PC-3 (cell line): ENCODE measurements at places on chromosomes 7 and 10. TPM values are rescaled to one million over a fixed set of nuclear protein-coding genes. Genes with fewer than 3 reads are reported as not detected.
A peak's percentile ranks its signal among the peaks of the same experiment; 100 is the strongest.

The MACC1 gene
- total RNA-seq = 7.9 and 12.0 TPM in 2 replicates

The EXOC4 gene
- total RNA-seq = 43.5 and 45.8 TPM in 2 replicates

The GNGT1 gene
- not detected in 2 replicates for total RNA-seq

The IGF2BP3 gene
- total RNA-seq = 8.9 and 11.7 TPM in 2 replicates

The TRPV5 gene
- total RNA-seq = not detected in 2 replicates

The THSD7A gene
- 0.04 and 0.06 TPM in 2 replicates for total RNA-seq

The XRCC2 gene
- total RNA-seq = 13.6 and 18.7 TPM in 2 replicates

The SFRP5 gene
- not detected in 2 replicates for total RNA-seq

The INHBA gene
- 55.3 and 70.1 TPM in 2 replicates for total RNA-seq

The PDK4 gene
- 0.63 and 3.2 TPM in 2 replicates for total RNA-seq

The GRM3 gene
- total RNA-seq = not detected in 2 replicates

The PRKAR2B gene
- total RNA-seq = 0.29 and 1.5 TPM in 2 replicates

The CRTAC1 gene
- not detected in 2 replicates for total RNA-seq

The ZNF212 gene
- 9.7 and 10.4 TPM in 2 replicates for total RNA-seq

The MSMB gene
- not detected in 2 replicates for total RNA-seq

The UCMA gene
- total RNA-seq = not detected in 2 replicates

DNA sequence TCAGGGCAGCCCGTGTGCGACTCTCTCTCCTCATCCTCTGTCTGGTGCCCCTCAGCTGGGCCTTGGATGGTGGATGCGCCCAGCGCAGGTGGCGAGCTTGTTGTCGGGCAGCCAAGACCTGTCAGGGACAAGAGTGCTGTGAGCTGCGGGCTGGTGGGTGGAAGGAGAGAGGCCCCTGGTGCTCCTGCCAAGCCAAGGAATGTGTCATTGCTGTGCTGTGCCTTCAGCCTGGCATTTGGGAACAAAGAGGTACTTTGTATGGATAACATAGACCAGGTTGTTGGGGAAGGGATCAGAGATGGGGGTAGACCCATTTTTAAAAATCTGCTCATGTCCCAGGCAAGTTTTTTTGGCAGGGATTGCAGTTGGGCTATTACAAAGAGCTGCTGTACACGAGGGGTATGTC lies 120.9 kb downstream of the PKD1L1 start:
- peak; percentile 41 for DNase-seq
- H3K36me3 ChIP-seq = no peaks in the 10 kb centered on the region
- H3K4me1 ChIP-seq = no peaks in the 10 kb centered on the region
- no peaks in the 10 kb centered on the region for H3K27me3 ChIP-seq

DNA sequence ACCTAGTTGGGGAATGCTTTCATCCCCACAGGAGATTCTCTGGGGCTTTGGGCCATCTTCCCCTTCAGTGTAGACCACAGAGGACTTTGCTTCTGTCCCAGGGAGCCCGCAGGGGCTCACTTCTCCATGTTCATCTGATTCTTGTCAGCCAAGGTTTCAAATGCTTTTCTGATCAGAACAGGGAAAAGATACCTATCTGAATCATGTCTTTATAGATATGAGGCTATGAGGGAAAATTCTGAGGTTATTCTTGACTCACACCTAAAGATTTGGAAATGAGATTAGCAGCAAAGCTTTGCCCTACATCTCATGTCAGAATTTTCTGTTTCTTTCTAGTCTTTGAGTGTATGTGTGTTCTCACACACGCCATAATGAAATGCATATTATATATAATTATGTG lies 53.3 kb downstream of the FIGNL1 start:
- H3K4me1 ChIP-seq = no peaks in the 10 kb centered on the region
- H3K27ac ChIP-seq = no peak overlapping the region

DNA sequence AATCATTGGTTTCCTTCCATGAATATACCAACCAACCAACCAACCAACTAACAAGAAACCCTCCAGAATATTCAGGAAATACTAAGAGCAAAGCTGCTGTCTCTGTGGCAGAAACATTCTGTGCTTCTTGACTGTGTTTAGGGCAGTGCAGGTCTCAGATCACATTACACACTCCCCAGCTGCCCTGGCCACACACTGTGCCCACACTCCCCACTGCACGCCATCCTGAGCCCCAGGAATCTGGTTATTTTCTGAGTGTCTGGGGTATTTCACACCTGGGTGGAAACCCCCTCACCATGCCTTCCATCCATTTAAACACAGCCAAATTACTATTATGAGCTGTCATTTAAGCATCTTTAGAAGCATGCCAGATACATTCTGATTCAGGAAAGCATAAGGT lies 183.7 kb upstream of the ANK3 start:
- H3K27me3 ChIP-seq = no peaks in the 10 kb centered on the region
- peak overlapping the region; percentile 70 for H3K4me3 ChIP-seq
- no peak for DNase-seq

GRCh38 chr7:46168671-46169383 lies 247.8 kb upstream of the IGFBP3 start:
- H3K27me3 ChIP-seq = no peaks in the 10 kb centered on the region
- no peaks in the 10 kb centered on the region for H3K36me3 ChIP-seq
- H3K27ac ChIP-seq = no peak overlapping the region
- no peak for DNase-seq

GRCh38 chr7:50335795-50336754 lies 31.6 kb downstream of the IKZF1 start:
- H3K27ac ChIP-seq = no peak overlapping the region
- no peaks in the 10 kb centered on the region for H3K4me1 ChIP-seq
- H3K36me3 ChIP-seq = no peaks in the 10 kb centered on the region
- no peak overlapping the region for H3K4me3 ChIP-seq

DNA sequence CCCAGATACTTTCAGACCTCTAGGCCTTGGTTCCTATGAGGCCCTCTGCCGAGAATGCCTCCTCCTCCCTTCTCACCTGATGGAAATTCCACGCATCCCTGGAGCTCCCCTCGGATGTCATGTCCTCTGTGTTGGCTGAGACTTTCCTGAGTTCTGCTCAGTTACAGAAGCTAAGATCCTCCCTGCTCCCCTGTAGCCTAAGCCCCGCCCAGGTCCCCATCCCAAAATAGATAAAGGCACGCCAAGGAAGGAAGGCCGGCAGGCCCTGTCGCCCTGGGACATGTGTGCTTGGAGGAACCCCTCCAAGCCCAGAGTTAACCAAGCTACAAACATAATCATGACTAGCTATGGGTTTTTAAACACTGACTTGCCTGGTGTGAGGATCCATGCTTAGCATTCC lies 123.5 kb downstream of the SORBS1 start:
- no peak overlapping the region for H3K4me3 ChIP-seq
- no peaks in the 10 kb centered on the region for H3K27me3 ChIP-seq
- H3K27ac ChIP-seq = no peak overlapping the region
- H3K36me3 ChIP-seq = no peaks in the 10 kb centered on the region
- no peaks in the 10 kb centered on the region for H3K4me1 ChIP-seq
- no peak for DNase-seq

DNA sequence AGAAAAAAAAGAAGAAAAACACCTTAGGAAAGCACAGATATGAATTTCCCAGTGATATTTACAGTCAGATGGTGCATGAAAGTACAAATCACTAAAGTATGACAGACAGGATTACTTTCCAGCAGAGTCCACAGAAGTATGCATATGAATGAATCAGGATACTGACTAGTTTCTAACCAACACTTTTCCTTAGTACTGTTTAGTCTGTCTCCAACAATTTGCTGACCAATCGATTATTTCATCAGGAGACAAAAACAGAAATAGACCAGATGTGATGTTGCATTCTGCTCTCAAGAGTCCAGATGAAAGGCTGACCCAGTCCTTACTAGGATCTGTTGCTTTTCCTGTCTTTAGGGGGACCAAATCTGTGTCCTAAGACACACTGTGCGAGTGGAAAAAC lies 14.6 kb downstream of the SLC35B4 start:
- H3K4me3 ChIP-seq = no peak overlapping the region
- no peaks in the 10 kb centered on the region for H3K27me3 ChIP-seq
- H3K36me3 ChIP-seq = peaks cover 13% of the 10 kb centered on the region
- DNase-seq = no peak
- H3K27ac ChIP-seq = no peak overlapping the region

- no peak overlapping the region for H3K4me3 ChIP-seq
- H3K27ac ChIP-seq = no peak overlapping the region
- peaks cover 12% of the 10 kb centered on the region; the same call in 1 of the 2 replicates for H3K4me1 ChIP-seq
- H3K36me3 ChIP-seq = no peaks in the 10 kb centered on the region
- H3K27me3 ChIP-seq = no peaks in the 10 kb centered on the region
- DNase-seq = peak; percentile 60
Measured at GRCh38 chr7:112411186-112411795, 39.0 kb upstream of the IFRD1 start.

- no peaks in the 10 kb centered on the region for H3K27me3 ChIP-seq
- peak; percentile 60 for DNase-seq
Measured at GRCh38 chr7:21942955-21943354, 2.7 kb downstream of the CDCA7L start.

- no peaks in the 10 kb centered on the region for H3K4me1 ChIP-seq
- peaks cover 3% of the 10 kb centered on the region; the same call in 1 of the 2 replicates for H3K27me3 ChIP-seq
- DNase-seq = no peak
- H3K36me3 ChIP-seq = no peaks in the 10 kb centered on the region
- H3K4me3 ChIP-seq = no peak overlapping the region
Measured at GRCh38 chr7:97450516-97450915, 281.4 kb upstream of the TAC1 start.

DNA sequence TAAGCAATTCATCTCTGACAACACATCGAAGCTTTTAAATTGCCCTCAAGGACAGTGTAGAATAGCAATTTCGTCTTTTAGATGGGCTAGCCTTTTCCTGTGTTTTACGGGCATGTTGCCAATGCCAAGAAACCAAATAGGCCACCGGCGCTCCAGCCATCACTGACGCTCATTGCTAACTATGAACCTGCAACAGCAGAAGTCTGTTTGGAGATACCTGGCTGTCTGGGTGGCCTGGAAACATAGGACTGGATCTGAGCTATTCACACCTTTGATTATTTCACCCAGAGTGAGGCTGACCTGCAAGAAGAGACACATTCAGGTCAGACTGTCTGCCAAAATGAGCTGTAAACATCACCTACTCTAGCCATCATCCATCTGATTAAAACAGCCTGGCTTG lies 12.0 kb downstream of the KPNA7 start:
- no peak overlapping the region for H3K4me3 ChIP-seq
- peak overlapping the region; percentile 79 for H3K27ac ChIP-seq
- no peaks in the 10 kb centered on the region for H3K27me3 ChIP-seq
- no peak for DNase-seq
- peaks cover 22% of the 10 kb centered on the region for H3K36me3 ChIP-seq

GRCh38 chr7:34900891-34901513 lies 136.3 kb downstream of the DPY19L1 start:
- no peak overlapping the region for H3K27ac ChIP-seq
- H3K4me3 ChIP-seq = no peak overlapping the region
- DNase-seq = no peak
- H3K27me3 ChIP-seq = no peaks in the 10 kb centered on the region
- no peaks in the 10 kb centered on the region for H3K4me1 ChIP-seq
- no peaks in the 10 kb centered on the region for H3K36me3 ChIP-seq

GRCh38 chr10:113444766-113445365 lies 108.0 kb upstream of the HABP2 start:
- H3K4me3 ChIP-seq = no peak overlapping the region
- H3K4me1 ChIP-seq = no peaks in the 10 kb centered on the region; the same call in 1 of the 2 replicates
- no peak for DNase-seq
- H3K27ac ChIP-seq = no peak overlapping the region

GRCh38 chr7:18287482-18287881 lies 208.1 kb upstream of the HDAC9 start:
- H3K4me1 ChIP-seq = peaks cover 6% of the 10 kb centered on the region; the same call in 1 of the 2 replicates
- no peak overlapping the region for H3K27ac ChIP-seq
- no peak overlapping the region for H3K4me3 ChIP-seq
- no peaks in the 10 kb centered on the region for H3K27me3 ChIP-seq
- H3K36me3 ChIP-seq = no peaks in the 10 kb centered on the region
- no peak for DNase-seq

- no peak overlapping the region for H3K27ac ChIP-seq
- peaks cover 14% of the 10 kb centered on the region for H3K4me1 ChIP-seq
- H3K36me3 ChIP-seq = peaks cover 5% of the 10 kb centered on the region; the same call in 1 of the 2 replicates
- DNase-seq = no peak
Measured at GRCh38 chr7:102117743-102118142, 168.9 kb upstream of the SH2B2 start.

- no peaks in the 10 kb centered on the region for H3K27me3 ChIP-seq
- H3K36me3 ChIP-seq = no peaks in the 10 kb centered on the region
- no peaks in the 10 kb centered on the region for H3K4me1 ChIP-seq
- no peak overlapping the region for H3K4me3 ChIP-seq
Measured at GRCh38 chr7:23410446-23411183, 59.7 kb downstream of the IGF2BP3 start.

DNA sequence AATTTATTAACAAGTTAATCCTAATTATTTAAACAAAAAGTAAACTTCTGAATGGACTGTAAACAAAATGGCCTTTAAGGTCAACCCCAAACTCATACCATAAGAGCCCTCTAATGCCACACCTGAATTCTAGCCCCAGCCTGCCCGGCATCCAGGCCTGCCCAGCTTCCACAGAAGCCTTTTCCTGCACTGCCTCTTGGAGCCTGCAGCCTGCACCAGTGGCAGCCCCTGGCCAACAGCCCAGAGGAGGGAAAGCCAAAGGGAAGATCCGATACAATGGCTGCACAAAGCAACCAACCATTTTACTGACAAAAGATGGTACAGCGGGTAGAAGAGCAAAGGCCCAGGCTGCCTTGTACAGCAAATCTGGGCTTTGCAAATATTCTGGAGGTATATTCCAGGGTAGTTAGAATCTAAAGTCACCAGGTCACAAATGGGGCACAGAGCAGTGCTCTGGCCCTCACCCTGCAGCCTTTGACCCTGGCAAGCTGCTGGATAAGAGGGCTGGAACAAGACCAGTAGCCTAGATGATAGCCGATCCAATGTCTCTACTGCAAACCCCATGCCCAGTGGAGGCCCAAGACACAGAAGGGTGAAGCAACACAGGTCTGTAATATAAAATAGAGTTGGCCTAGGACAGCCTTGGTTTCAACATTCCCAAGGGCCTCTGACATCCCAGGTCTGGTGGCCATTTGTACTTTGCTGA lies 12.5 kb upstream of the CH25H start:
- H3K27me3 ChIP-seq = no peaks in the 10 kb centered on the region
- H3K4me3 ChIP-seq = no peak overlapping the region

GRCh38 chr7:22499044-22499443 lies 944 bp downstream of the STEAP1B start:
- H3K36me3 ChIP-seq = no peaks in the 10 kb centered on the region
- no peak for DNase-seq
- H3K4me1 ChIP-seq = peaks cover 14% of the 10 kb centered on the region
- no peak overlapping the region for H3K27ac ChIP-seq
- H3K27me3 ChIP-seq = no peaks in the 10 kb centered on the region
